CD4-positive, alpha-beta T cell treated with Interleukin-6 at 100 ng/mL for 8 hours (primary cell): ENCODE measurements at places on chromosomes 2 and 18.

- peak; percentile 25 for DNase-seq
These were observed 1.4 kb downstream of the DOCK10 start for GRCh38 chr2:225040856-225041206.

DNA sequence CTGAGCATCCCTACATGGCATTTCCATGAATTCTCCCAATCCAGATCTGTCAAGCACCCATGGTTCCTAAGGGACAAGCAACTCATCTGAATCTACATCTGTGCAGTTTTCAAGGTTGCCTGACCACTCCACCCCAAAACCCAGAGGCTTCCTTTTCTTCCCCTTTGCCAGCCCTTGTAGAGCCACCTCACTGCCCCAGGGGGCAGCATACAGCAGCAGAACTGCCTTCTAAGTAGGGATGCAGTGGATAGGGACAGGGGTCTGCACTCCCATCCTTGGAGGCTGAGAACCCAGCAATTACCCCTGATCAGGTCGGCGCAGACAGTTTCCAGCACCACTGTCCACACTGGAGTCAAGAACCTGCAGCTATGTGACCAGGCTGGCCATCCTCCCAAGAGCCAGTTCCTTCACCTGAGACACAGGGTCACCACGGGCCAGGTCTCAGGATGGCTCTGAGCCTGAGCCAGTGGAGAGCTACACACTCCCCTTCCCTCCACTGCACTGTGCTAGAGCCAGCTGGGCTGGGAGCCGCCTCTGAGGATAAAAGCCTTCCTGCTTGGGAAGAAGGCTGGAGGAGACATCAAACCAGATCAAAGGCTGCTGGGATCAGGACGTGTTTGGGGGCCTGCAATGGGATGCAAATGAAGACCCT, 283.1 kb downstream of the CELF4 start:
- DNase-seq: no peak

GRCh38 chr2:196182439-196183171, 11.2 kb upstream of the STK17B start:
- peak; percentile 44 for DNase-seq

GRCh38 chr2:85327160-85327821, 498 bp downstream of the TGOLN2 start:
- peak; percentile 57 for DNase-seq

DNA sequence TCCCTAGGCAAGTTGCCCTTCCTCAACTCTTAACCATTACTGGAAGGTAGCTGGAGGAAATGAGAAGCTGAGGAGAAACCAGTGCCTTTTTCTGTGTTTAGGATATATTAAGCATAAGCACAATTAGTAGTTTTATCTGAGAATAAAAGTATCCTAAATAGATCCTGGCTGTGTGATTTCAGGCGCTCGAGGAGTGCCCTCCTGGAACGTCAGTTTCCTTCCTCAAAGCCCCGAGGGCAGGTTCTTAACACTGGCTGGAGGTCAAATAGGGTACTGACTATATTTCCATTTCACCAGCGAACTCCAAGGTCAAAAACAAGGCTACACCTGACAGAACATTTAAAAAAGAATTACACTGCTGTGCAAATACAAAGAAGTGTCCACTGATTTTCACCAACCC, 1.5 kb upstream of the STON1 start:
- DNase-seq: no peak

DNA sequence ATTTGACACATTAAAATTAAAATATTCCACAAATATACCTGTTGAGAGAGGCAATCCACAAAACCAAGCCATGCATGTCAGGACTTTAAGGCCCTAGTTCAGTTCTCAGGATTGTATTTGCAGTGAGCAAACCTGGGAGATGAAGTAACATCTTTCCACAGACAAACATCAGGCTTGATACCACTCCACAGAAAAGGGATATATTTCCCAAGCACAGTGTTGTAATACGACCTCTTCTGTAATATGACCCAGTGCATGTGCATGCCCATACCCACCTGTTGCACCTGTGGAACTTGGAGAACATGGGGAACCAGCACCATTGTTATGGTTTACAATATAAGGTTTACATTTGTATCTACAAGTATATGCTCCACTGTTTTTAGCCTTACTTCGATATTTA, 184.0 kb downstream of the PDE11A start:
- no peak for DNase-seq
